Neural crest cell (in vitro differentiated cells): ENCODE measurements at places on chromosomes 6 and 20. TPM values are rescaled to one million over a fixed set of nuclear protein-coding genes. Genes with fewer than 3 reads are reported as not detected.

GRCh38 chr6:52577778-52578463 is 1.1 kb upstream of the TRAM2 start:
- no peak for DNase-seq

The EEF1A1 gene
- total RNA-seq: 11,869 and 11,975 TPM in 2 replicates

The TUBE1 gene
- 23.4 and 26.3 TPM in 2 replicates for total RNA-seq

The MAPK13 gene
- total RNA-seq: 2.0 TPM in 2 replicates

- no peak for DNase-seq
These were observed 7.7 kb downstream of the LRP11 start for GRCh38 chr6:149856256-149856994.

GRCh38 chr6:108944707-108945680 is 96.8 kb downstream of the ARMC2 start:
- no peak for DNase-seq

The CEP57L1 gene
- 19.8 and 21.9 TPM in 2 replicates for total RNA-seq

The ESR1 gene
- total RNA-seq: not detected in 2 replicates

- DNase-seq: no peak
These were observed 184.0 kb downstream of the UTRN start for GRCh38 chr6:144469144-144469575.

DNA sequence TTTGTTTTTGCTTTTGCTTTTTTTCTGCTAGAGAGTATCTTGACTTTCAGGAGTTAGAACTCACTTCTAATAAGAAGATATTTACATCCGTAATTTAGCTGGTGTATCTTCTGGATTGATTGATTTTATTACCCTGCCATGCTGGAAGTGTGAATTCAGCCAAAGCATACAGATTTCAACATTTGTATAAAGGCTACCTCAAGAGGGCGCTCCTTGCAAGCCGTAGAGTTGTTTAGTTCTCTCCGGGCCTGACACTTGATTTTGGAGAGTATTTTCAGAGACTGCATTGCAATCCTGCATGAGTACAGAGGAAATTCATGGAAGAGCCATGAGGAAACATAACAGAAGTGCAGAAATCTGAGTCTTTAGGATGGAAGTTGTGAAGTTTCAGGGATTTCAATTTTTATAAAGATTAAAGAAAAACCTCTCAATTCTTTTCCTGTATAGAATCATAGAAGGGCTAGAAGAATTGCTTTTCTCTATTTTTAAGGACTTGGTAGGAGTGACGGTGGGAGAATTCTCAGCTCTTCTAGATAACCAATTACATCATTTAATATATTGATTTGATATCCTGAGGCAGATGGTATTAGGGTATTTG is 66.7 kb upstream of the TIAM2 start:
- DNase-seq: peak; percentile 74

DNA sequence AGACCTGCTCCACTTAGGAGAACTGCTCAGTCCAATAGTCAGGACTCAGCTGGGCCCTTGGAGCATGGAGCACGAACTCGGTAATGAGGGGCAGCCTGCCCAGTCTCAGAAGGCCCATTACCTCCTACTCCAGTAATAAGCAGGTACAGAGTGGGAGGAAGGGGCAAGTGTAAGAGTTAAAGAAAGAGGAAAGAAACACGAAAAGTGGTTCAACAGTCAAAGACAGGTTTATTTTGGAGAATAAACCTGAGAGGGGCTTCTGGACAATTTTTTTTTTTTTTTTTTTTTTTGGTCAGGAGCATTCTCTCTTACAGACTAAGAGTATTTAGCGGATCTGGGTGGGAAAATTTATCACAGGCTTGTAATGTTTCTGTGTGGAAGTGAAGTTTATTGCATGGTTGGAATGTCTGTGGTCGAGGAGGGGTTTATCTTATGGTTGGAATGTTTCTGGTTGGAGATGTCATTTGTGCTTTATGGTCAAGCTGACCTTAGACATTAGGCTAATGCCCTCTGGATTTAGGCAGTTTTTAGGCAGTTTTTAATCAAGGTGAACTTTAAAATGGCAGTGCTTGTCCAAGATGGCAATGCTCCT is 340.1 kb downstream of the BCKDHB start:
- no peak for DNase-seq

- DNase-seq: no peak
These were observed 6.9 kb downstream of the MANBAL start for GRCh38 chr20:37296371-37296770.

DNA sequence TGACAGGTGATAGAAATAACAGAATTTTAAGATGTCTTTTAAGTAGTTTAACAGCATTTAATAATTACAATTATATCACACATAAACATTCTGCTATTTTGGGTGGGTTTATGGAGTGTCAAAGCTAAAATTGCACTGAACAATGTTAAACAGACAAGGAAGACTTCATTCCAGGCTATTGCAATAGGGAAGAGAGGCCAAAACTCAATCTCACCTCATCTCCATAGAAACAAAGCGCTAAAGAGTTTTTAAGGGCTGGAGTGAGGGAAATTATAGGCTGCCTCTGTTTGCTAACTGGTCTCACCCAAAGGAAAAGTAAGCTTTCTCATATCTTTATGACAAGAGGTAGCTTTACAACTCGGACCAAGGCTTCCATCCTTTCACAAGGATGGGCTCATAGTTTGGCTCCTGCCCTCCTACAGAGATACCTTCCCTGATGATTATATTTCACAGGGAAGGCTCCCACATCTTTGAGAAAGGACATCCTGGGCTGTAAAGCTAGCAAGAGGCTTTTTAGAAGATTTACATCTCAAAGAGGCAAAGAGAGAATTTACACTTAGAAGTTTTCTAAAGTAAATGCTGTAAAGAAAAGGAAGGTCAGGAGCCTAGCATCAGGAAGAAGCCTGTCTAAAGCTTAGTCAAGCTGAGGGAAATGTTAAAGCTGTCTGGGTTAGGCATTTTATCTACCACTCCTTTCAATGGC is 350.2 kb upstream of the IMPG1 start:
- DNase-seq: no peak

The GPLD1 gene
- total RNA-seq: 4.7 and 6.0 TPM in 2 replicates

GRCh38 chr6:137884149-137884909 is 17.3 kb downstream of the TNFAIP3 start:
- DNase-seq: no peak

DNA sequence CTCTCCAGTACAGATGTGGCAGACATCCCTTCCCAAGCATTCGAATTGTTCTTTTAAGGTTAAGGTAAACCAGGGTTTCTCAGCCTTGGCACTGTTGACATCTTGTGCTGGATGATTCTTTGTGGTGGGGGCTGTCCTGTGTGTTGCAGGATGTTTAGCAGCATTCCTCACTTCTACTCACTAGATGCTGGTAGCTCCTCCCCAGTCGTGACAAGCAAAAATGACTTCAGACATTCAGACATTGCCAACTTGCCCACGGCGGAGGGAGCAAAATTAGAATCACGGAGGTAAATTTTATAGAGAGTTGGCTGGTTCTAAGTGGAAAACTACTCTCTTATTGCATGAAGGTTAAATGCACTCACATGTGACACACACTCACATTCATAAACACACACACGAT is 188.7 kb downstream of the GMPR start:
- DNase-seq: no peak

DNA sequence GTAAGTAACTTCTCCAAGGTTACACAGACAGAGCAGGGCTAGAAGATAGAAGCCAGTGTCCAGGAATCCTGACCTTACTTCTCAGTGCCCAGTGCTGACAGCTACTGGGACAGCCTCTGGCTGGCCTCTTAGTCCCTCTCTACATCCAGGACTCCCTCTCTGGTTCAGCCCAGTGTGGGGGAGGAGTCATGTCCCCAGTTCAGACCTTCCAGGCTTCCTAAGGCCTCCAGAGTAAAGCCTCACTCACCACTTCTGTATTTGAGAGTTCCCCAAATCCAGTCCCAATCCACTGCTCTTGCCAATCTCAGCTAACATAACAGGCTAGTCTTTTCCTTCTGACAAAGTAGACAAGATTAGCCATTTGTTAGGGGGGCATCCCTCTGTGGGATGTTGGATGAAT is 36.9 kb upstream of the EPB41L1 start:
- DNase-seq: no peak

GRCh38 chr20:53642196-53643030 is 48.8 kb upstream of the ZNF217 start:
- no peak for DNase-seq

- no peak for DNase-seq
These were observed 14.9 kb downstream of the NT5E start for GRCh38 chr6:85464722-85465150.

DNA sequence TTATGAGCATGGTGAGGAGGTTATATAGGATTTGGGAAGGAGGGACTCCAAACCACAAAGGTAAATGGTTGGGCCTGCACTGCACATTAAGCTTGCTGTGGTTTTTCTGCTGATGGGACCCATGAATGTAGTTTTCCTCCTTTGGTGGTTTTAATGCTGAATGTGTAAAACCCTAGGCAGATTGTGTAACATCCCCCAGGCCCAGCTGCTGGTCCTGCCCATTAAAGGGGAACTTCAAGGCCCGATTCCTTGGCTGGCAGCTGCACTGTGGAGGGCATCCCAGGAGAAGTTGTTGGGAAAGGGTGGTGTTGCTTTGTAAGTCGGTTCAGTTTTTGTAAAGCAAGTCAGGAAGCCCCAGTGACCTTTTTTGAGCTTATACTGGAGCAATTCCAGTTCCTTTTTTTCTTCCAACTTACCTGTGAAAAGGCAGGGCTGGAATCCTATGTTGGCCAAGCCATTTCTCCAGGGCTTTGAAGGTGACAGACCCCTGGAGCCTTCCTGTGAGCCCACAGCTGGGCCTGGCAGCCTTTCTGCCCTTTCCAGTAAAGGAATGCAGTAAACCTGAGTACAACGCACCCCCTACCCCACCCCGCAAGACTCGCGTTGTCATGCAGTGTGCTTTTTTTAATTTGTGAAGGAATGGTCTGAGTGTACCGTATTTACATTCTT is 43.1 kb upstream of the NAA20 start:
- no peak for DNase-seq

DNA sequence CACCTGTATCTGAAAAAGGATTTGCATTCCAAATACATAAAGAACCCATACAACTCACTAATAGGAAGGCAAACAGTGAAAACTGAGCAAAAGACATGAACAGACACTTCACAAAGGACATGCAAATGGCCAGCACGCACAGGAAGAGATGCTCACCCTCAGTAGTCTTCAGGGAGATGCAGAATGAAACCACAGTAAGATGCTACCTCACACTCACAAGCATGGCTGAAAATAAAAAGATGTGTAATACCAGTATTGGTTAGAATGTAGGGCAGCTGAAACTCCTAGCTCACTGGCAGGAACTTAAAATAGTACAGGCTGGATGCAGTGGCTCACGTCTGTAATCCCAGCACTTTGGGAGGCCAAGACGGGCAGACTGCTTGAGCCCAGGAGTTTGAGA is 64.6 kb downstream of the SNX5 start:
- DNase-seq: no peak

DNA sequence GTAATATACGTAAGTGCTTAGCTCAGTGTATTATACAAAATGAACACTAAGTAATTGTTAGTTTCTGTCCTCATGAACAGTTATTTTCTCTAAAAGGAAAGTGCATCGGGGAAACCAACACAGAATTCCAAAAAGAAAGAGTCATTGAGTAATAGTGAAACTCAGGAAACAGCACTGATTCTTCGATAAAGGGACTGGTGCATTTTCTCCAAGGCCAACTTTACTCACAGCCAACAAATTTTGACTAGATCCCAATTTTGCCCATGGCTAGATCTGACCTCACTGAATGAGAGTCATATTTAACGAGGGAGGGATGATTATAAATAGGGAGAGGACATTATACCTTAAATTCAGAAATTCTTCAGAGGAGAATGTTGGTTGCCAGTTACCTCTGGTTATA is 390.9 kb upstream of the NRSN1 start:
- DNase-seq: no peak

- DNase-seq: no peak
These were observed 31.5 kb upstream of the ADTRP start for GRCh38 chr6:11810039-11810541.

GRCh38 chr6:76790881-76791280 is 672.4 kb downstream of the HTR1B start:
- no peak for DNase-seq

The CBLN4 gene
- not detected in 2 replicates for total RNA-seq

DNA sequence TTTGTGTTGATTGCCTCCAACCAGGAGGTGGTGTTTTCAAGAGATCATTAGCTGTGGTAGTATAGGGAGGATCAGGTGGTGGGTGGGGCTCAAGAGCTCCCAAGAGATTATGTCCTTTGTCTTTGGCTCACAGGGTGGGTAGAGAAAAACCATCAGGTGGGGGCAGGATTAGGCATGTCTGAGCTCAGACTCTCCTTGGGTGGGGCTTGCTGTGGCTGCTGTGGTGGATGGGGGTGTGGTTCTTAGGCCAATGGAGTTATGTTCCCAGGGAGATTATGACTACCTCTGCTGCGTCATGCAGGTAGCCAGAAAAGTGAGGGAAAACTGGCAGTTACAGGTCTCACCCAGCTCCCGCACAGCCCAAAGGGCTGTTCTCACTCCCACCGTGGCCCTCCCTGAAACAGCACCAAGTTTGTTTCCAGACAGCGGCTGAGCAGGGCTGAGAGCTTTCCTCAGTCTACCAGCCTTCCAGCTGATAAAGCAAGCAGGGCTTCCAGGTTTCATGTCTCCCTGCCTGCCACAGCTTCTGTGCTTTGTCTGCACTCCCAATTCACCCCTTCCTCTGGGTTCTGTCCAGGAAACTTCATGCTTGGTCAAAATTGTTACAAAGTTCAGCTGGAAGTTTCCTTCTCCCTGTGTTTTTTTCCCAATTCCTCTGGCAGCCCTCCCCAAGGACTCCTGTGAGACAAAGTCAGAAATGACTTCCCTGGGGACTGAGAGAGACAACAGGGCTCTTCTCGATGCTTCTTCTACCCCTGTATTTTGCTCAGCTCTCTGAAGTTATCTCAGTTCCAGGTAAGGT is 481.1 kb upstream of the MAN1A1 start:
- DNase-seq: no peak

GRCh38 chr20:35942243-35942642 is 12.1 kb downstream of the SCAND1 start:
- DNase-seq: no peak

DNA sequence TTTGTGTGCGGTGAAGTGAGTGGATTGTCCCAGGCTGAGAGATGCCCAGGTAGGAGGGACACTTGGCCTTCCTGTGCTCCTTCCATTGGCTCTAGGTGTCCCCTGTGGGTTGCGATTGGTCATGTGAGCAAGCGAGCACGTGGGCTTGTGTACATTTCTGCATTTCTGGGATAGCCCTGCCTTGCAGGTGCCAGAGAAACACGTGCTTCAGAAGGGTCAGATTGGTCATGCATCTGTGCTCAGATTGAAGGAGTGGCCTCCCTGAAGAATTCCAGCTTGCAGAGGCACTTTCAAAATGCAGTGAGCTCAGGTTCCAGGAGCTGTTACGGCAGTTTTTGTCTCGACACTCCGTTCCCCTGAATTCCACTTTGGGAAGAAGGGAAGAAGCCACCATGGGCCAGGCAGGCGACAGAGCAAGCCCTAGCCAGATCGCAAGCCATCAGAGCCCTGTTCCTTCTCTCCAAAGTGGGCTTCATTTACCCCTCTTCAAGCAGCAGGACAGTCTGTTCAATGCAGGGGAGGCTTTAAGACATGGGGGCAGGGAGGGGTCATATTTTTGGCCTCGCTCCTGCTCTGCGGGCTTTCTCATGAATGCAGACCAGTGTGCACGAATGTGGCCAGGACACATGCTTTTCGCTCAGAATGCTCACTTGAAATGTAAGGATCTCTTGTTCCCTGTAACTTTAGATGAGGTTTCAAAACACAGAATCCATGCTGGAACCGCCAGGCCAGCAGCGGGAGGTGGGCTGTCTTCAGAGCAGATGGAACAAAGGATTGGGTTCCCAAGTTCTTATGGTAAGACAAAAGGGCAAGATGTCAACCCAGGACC is 78.6 kb upstream of the AKAP12 start:
- peak; percentile 23 for DNase-seq

The MCCD1 gene
- total RNA-seq: not detected in 2 replicates
